HL-60 (cell line): ENCODE measurements at places on chromosomes 2 and 18.

DNA sequence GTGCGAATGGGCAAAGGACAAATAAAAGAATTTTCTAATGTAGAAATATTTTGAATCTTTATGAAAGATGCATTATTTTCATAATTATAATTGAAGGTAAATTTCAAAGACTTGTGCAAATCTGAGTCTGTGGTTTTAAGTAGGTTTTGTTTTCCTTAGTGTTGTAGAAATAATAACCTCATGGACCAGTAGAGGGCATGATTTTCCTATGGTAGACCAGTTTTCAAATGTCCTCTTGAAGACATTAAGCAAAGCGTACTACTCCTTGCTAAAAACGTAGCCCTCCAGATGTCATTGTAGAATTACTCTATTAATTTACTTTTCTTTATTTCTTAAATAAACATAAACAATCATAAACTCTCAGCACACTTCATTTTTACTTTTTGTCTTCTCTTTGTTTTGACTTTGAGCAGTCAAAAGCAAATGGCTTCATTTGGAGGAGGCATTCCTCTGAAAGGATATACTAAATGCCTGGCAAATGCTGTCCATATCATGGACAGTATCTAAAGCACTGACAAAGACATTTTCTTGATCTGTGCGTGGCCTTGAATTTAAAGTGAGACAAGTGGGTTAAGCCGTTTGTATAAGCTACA, 85.8 kb upstream of the FAM237A start:
- peak; percentile 21 for DNase-seq

GRCh38 chr2:69381337-69381737, 5.7 kb downstream of the GFPT1 start:
- DNase-seq, result no peak

GRCh38 chr2:226002438-226002837, 602.9 kb downstream of the NYAP2 start:
- DNase-seq, result peak; percentile 79

DNA sequence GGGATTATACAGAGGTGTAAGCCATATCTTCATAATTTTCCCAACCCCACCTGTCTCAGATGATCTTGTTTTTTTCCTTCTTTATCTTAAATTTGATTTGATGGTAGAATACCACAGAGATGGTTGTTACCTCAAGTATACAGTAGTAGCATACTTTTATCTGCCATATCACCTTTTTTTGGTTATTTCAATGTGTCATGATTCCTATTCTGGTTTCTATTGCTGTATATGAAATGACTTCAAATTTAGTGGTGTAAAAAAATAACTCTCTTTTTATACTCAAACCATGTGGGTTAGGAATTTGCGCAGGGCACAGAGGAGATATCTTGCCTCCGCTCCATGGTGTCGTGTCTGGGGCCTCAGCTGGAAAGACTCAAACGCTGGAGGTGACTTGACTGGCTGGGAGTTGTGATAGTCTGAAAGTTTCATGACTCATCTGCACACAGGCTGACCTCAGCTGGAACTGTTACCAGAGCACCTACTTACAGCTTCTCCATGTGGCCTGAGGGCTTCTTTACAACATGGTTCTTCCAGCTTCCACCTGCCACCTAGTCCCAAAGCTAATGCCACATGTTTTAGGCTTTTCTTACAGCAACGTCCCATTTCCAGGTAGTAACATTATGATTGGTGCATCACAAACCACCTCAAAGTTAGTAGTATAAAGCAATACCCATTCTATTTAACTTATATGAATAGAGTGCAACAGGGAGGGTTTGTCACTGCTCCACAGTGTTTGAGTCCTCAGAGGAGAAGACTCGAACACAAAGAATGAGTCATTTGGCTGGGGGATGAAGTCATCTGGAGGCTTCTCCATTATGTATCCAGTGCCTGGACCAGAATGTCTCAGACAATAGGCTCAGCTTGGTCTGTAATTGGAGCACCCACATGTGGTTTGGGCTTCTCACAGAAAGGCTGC, 82.3 kb upstream of the XPO1 start:
- DNase-seq, result peak; percentile 10

GRCh38 chr18:54052259-54052658, 172.2 kb downstream of the MBD2 start:
- no peak for DNase-seq
